NCI-H226 (cell line): ENCODE measurements at places on chromosomes 6 and 20.

DNA sequence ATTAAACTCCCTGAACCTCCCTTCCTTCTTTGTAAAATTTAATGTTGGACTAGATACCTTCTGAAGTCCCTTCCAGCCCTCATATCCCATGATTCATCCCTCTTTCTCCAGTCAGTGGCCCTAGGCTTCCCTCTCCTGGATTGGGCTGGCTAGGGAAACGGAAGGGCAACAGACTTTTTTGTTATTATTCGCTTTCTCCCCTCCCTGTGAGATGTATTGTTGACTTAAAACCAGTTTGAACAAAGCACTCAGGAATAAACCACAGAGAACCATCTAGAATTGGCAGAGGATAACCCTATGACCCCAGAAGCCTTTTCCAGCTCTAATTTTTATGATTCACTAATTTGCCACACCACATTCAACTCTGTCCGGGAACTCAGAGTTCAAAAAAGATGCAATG lies 239.7 kb upstream of the SUPT3H start:
- no peak for DNase-seq

GRCh38 chr20:61934716-61935530 lies 130.8 kb downstream of the TAF4 start:
- DNase-seq, result no peak

DNA sequence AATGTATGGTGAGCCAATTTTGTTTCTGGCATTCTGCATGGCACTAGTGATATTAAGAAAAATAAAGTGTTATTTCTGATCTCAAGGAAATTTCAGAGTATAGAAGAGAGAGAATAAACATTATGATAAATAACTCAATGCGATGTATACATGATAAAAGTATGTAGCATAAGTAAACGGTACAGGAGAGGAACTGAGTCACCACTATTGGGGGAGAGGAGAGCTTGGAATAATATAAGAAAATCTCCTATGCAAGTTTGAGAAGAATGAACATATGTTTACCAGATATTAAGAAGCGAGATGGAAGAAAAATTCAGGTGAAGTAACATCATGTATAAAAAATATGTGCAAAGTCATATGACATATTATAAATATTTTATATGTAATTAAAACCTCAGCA lies 1230.3 kb upstream of the CITED2 start:
- no peak for DNase-seq

DNA sequence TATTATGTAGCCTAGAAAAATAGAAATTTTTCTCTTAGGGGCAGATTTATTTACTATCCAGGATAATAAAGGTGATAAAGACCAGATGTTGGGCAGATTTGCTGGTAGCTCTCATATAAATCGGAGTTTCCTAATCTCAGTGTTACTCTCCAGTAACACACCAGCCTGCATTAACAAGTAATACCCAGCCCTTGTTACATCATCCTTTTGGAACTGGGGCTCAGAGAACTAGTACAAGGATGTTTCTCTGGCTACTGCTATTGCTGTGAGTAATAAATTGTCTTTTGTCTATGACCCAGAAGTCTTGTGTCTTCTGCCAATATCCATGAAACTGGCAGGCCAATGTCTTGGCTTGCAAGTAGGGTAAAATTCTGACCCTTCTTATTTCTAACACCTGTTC lies 16.8 kb downstream of the TPD52L1 start:
- DNase-seq, result no peak

DNA sequence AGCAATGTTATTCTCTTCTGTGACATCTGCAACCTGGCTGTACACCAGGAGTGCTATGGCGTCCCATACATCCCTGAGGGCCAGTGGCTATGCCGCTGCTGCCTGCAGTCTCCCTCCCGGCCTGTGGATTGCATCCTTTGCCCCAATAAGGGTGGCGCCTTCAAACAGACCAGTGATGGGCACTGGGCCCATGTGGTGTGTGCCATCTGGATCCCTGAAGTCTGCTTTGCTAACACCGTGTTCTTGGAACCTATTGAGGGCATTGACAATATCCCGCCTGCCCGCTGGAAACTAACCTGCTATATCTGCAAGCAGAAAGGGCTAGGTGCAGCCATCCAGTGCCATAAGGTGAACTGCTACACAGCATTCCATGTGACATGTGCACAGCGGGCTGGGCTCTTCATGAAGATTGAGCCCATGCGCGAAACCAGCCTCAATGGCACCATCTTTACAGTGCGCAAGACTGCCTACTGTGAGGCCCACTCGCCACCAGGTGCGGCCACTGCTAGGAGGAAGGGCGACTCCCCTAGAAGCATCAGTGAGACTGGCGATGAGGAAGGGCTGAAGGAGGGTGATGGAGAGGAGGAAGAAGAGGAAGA lies 4.6 kb downstream of the BRPF3 start:
- no peak for DNase-seq

GRCh38 chr20:18987781-18988360 lies 174.3 kb downstream of the SCP2D1 start:
- no peak for DNase-seq

DNA sequence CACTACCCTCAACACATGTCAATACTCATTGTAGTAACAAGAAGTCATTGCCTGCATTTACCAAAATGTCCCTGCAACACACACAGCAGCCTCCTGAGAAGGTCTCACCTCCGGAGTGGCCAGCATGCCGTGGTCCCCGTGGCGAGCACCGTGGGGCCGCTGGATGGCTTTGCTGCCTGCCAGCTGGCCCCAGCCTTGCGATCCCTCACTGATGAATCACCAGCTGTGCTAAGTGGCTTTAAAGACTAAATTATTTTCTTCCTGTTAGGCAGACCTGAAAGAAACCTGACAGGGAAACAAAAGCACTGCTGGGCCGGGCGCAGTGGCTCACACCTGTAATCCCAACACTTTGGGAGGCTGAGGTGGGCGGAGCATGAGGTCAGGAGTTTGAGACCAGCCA lies 306.7 kb downstream of the CDH4 start:
- DNase-seq, result no peak

DNA sequence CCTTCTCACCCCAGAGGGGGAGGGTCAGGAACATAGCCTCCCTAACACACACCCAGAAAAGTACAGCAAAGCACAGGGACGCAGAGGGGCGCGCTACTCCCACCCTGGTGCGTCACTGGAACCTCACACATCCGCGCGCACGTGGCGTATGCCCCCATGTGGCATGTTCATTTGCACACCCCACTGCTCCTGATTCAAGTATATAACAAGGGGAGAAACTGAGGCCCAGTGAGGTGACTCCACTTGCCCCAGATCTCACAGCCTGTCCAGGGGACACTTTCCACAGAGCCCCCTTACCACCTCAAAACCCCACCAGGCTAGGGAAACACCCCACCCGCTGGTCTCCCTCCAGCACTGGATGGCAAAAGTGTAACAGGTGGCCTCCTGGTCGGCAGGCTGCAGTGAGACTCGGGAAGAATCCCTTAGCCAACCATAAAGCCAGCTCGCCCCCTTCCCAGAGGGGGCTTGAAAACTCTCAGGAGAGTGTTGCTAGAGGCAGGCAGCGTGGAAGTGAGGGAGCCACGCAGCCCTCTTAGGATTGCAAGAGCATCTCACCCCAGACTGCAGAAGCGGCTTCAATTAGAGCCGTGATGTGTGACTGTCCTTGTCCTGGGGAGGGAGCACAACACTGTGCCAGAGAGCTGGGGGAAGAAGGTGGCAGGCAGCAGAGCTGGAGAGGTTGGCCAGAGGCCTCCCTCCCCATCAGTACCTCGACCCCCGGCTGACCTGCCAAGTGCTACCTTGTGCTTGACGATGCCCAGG lies at the start of gene GRM4:
TSS of gene GRM4 (minus strand) at position 67 of the 762 bp plus-strand sequence. CDS start 12,591 bp downstream, outside the sequence.
- DNase-seq, result no peak
